ENCODE measurements at places on chromosomes 13 and 19. TPM values are rescaled to one million over a fixed set of nuclear protein-coding genes. Genes with fewer than 3 reads are reported as not detected.

DNA sequence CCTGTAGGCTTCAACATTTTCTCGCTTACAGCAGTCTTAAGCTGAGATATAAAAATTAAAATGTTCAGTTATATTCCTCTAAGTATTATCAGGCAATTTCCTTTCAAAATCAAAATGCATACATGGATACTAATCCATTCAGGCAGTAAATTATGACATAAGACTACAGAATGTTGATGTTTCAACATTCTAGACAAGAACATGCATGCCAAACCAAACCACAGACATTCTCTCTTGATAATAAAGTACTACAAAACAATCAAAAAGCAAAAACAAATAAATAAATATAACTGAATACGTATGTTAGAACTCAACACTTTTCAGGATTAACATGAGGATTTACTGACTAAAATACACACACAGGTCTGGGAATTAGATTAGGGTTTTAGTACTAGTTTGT, 7.7 kb downstream of the DIS3 start:
- no peak for DNase-seq

The TLE6 gene
- 2.6 TPM for total RNA-seq

- DNase-seq = no peak
Observed at GRCh38 chr19:9914315-9915207, 21.8 kb downstream of the OLFM2 start.

The FXYD3 gene
- total RNA-seq = not detected

DNA sequence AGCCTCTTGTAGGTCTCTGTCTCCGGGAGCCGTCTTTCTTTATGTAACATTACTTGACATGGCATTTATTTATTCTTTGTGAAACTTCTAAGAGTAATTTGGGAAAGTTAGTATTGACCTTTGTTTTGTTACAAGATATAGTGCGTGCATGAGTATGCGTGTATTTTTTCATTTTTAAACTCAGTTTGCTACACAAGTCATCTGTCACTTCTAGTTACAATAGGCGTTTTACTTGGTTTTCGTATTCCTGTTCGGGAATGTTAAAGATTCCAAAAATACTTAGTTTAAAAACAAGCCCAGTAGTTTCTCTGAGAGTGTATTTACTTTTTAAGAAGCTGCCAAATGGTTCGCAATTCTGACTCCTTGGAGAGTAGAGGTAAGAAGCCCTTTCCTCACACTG, 3.2 kb downstream of the PDS5B start:
- no peak for DNase-seq

- no peak for DNase-seq
Observed at GRCh38 chr13:71603255-71603654, 263.7 kb downstream of the DACH1 start.

- DNase-seq = peak; percentile 81
Observed at GRCh38 chr19:54029930-54030490, 33.7 kb downstream of the VSTM1 start.

DNA sequence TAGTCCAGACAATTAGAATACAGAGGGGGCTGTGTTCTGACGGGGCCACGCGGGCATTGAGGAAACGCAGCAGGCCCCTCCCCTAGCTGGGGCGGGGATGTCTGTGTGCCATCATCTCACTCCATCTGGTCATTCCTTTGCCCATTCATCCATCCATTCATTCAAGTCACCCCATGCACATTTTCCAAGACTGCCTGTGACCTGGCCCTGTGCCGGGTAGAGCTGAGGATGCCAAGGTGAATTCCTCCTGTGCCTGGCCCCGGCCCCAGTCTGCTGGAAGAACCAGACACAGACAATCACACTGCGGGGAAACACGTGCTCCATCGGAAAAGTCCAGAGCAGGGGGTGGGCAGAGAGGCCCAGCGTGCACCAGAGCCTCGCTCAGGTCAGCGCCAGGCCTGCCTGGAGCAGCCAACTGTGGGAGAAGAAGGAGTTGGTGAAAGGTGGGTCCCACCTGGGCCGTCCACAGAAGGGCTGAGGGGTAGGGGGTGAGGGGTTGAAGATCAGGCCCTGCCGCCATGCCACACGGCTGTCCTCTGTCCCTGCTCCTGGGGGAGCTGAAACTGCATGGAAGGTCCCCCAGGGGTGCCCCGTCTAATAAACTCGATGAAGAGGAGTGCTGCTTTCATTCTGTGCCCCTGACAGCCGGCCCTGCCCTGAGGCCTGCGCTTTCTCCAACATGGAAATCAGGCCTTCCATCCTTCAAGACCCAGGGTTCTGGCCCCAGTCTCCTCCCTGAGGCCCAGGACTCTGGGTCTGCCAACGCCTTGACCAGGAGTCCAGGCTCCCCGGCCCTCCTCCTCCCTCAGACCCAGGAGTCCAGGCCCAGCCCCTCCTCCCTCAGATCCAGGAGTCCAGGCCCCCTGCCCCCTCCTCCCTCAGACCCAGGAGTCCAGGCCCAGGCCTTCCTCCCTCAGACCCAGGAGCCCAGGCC, 1.6 kb upstream of the CACNG6 start:
- no peak for DNase-seq

DNA sequence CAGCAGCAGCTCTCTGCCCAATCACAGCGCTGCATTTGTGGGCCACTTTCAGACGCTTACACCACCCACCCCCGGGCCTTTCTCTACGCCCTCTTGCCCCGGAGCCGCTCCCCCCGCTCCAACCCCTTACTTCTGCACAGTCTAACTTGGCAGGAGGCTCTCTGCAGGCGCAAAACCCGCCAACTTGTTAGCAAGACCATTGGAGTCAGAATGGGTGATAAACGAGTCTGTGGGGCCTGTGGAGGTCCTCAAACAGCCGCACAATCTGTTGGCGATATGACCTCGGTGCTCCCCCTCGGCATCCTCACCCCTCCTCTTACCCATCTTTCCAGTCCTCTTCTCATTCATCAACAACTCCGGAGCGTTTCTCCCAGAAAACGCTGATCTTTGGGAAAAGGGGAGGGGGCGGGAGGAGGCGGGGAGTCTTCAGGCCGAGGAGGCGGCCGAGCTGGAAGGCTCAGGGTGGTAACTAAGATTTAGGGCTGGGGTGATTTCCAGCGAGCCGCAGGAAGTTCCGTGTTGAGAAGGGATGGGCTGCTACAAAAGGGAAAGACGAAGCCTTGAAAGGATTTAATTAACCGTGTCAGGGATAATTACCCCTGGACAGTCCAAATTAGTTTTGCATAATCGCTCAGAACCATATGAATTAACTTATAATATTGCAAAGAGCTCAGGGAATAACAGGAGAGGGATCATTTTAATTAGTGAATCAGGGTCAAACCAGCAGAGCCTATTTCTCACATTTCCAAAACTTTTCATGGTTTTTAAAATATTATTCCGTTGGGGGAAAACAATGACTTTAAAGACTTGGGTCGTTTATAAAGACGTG, 4.1 kb downstream of the SOX21 start:
- DNase-seq = peak; percentile 12

DNA sequence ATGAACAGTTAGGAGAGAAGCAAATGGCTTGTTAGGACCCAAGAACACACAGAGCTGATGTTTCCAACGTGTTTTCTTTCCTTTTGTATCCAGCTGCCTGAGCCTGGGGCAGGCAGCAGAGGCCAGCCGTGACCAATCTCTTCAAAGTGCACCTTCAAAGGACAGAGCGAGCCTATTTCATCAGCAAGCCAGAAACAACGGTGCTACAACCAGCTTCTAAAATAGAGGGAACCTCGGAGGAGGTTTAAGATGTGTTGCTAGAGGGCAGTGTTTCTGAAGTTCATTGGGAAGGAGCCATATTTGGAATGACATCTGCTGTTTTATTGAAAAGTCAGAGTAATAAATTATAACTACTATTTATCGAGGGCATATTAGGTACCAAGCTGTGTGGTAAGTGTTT, 56.2 kb upstream of the RFC3 start:
- DNase-seq = peak; percentile 85

The PCSK4 gene
- total RNA-seq = 0.58 TPM

- DNase-seq = no peak
Observed at GRCh38 chr19:2097203-2097885, 629 bp downstream of the IZUMO4 start.

DNA sequence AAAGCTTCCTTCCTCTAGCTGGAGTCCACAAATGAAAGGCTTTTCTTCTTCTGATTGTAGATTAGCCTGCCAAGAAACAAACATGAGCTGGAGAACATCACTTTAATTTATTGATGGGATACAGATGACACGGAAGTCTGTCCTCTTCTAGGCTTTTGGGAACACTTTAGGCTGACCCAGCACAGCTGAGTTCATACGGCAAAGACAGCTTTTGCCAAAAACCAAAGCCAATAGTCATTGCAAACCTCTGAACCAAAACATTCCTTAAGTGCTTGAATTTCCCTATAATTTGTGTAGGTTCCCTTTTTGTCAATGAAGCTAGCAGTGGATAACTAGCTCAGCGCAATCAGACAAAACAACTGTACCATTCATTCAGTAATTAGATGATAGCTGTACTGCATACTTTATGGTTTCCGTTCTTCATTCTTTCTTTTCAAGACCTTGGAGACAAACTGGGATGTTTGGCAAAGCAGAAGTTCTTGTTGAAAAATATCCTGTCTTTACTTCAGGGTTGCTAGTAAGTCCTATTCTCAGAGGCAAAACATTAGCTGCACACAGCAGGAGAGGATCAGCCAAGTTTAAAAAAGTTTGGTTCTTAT, 95.7 kb upstream of the SPRY2 start:
- peak; percentile 9 for DNase-seq

The SRRM5 gene
- total RNA-seq = 0.12 TPM

GRCh38 chr13:35496006-35496405, 19.5 kb upstream of the MAB21L1 start:
- DNase-seq = no peak

- peak; percentile 35 for DNase-seq
Observed at GRCh38 chr13:80029170-80029569, 311.8 kb downstream of the SPRY2 start.

DNA sequence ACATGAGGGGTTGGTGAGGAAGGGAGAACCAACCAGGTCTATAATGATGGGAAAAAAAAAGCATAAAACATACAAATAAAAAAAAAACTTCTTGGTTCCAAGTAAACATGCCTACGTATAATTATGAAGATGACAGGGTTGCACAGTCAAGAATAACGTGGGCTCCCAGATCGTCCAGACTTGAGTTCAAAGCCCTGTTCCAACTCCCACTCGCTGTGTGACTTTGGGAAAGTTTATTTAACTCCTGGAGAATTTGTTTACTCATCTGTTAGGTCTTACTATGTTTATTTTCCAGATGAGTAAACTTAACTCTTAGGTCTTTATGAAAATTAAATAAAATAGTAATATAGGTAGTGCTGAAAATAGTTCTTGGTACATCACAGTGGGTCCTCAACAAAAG, 13.8 kb downstream of the STARD13 start:
- DNase-seq = no peak

The SPACA4 gene
- not detected for total RNA-seq

The DZIP1 gene
- 47.6 TPM for total RNA-seq

GRCh38 chr13:44231786-44232516, 141.7 kb upstream of the SERP2 start:
- DNase-seq = no peak

DNA sequence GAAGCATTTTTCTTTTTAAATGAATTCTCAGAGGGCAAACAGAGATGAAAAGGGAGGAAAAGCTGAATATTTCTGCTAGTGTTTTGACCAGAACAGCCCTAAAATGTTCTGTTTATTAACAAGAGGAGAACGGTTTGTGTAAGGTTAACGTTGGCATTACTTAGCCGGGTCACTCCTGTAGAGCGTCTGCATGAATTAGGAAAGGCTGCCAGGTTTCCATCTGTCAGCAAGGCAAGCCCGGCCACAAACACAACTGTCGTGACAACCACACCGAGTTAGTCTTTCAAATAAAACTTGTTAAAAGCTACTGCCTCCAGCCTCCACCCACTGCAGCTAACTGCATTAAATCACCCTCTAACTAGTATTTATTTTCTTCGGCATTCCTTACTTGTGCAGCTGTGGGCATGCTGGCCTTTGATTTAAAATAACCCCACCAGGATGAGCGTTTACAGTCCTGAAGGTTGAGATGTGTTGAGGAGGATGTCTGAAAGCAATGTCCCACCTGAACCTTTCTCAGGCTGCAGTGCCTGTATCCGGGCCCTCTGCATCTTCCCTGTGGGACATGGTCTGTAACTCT, 527.9 kb downstream of the FGF9 start:
- no peak for DNase-seq

The CGB8 gene
- not detected for total RNA-seq

DNA sequence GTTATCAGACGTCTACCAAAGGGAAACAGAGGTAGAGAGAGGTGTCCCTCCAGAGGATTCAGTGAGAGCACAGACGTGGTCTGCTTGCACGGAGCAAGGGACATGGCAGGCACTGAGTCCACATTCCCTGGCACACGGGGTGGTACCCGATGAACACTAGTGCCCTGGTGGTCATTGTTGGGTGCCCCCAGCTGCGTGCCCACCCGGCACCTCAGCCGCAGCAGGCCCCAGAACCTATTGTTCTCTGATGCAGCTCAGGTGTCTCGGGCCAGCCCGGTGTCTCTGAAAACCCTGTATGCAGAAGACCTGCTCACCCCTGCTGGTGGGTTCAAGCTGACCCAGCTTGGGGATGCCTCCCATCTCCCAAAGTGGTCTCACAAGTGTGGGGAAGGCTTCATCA, 11.9 kb downstream of the SUGP1 start:
- no peak for DNase-seq

The IQCN gene
- 0.06 TPM for total RNA-seq

DNA sequence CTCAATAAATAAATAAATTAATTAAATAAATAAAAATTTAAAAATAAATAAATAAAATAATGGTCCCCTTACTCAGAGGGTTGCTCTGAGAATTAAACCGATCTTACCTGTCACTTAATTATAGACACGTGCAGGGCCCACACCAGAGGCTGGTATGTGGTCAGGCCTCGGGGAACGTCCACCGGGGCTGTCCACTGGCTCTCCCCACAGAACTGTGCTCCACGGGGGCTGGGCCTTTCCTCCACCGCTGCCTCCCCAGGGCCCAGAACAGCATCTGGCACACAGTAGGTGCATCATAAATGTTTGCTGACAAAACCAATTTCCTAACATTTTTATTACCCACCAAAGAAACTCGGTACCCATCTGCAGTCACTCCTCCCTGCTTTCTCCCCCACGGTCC, 69.2 kb downstream of the CEBPG start:
- DNase-seq = no peak

GRCh38 chr19:43672061-43672679, 2.2 kb upstream of the PLAUR start:
- no peak for DNase-seq

The PRKCG gene
- total RNA-seq = 0.06 TPM

The SOX1 gene
- total RNA-seq = not detected

- no peak for DNase-seq
Observed at GRCh38 chr13:104597546-104598180, 1531.4 kb upstream of the SLC10A2 start.

DNA sequence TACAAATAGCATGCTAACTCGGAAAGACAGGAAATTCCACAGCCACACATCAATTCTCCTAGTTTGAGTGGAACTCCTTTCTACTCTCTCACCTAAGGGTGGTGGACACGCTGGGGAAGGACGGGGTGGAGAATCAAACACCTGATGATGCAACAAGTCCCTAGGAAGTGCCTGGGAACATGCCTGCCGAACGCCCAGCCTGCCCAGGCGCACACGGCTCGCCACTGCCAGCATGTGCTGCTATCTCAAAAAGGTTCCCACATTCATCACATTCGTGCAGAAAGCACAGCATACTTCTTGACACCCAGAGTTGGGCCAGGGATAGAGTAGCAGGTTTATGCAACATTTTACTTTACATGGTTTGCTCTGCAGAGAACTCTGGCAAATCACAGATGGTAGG, 164.6 kb downstream of the ABCC4 start:
- no peak for DNase-seq

All from SJCRH30 (cell line).